ENCODE measurements at places on chromosomes 1 and 21.

DNA sequence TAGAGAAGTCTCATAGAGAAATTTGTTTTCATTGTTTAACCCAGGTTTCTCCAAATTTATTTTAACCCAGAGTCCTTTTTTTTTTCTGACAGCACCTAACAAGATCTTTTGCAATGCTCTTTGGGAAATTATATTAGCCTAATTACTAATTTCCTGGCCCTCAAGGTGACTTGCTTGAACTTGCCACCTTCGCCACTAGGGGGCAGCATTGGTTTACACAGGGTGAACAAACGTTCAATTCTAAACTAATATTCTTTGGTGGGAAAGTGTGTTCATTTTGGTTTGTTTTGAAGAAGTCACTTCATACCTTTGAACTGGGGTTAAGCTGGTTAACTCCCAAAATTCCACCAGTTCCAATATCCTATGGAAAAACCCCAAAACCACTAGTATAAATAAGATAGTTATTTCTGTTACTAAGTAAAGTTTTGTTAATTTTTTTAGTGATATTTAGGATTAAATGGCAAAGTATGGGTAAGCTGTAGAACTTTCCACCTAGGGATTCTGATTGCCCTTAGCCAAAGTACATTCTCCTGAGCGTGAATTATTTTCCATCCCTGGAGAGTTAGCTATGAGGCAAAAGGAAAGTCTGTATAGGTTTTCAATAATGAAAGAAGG lies 13.0 kb downstream of the CCDC190 start:
- peak; percentile 77 for DNase-seq

- no peak for DNase-seq
Measured at GRCh38 chr1:21270086-21270689, 20.1 kb downstream of the ECE1 start.

DNA sequence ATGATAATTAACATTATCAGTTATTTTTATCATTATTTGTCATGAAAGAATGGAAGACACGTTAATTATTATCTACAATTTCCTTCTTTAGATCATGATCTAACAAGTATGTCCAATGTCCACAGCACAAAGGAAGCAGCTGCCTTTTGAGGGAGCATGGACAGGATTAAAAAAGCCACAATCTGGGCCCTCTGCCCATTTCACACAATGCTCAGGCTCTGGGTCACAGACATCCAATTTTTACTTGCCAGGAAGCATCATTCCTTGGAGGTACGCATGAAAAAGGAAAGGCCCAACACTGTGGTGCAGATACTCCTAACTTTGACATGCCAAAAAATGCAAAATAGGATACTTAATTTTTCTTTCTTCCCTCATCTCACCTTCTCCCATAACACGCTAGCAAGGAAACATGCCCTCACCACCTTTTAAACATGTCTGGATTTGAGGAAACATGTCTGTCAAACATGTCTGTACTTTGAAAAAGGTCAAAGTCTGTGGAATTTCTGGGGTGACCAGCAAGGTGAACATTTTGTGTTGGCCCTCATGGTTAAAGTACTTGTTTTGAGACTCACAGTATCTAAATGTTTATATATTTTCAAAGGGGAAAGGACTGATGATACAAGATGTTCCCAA lies 40.0 kb downstream of the GADD45A start:
- DNase-seq = no peak

DNA sequence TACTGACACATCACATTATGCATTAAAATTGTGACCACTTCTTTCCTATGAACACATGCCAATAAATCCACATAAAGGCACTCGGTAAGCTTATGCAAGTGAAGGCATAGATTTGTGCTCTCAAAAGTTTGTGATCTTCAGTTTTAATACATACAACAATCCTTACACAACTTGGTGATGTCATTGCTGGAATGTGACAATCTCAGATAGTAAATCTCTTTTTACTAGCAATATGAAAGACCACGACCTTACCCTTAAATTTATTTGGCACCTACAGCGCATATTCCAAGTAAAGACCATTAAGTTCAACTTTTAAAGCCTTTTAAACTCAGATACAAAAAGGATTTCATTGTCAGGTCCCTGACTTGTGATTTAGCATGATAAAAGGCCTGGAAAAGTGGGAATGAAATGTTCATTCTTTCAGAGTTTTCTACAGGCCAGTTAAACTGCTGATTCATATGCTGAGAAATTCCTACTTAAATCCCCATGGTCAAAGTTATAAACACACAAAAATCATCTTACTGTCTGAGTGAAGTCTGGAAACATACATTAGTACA lies 157.4 kb downstream of the SIPA1L2 start:
- DNase-seq = no peak

- no peak for DNase-seq
Measured at GRCh38 chr21:19340303-19340702, 936.7 kb upstream of the TMPRSS15 start.

GRCh38 chr1:7422081-7422480 lies 349.0 kb upstream of the VAMP3 start:
- peak; percentile 40 for DNase-seq

GRCh38 chr1:54407404-54408146 lies 1.4 kb upstream of the SSBP3 start:
- DNase-seq = no peak

DNA sequence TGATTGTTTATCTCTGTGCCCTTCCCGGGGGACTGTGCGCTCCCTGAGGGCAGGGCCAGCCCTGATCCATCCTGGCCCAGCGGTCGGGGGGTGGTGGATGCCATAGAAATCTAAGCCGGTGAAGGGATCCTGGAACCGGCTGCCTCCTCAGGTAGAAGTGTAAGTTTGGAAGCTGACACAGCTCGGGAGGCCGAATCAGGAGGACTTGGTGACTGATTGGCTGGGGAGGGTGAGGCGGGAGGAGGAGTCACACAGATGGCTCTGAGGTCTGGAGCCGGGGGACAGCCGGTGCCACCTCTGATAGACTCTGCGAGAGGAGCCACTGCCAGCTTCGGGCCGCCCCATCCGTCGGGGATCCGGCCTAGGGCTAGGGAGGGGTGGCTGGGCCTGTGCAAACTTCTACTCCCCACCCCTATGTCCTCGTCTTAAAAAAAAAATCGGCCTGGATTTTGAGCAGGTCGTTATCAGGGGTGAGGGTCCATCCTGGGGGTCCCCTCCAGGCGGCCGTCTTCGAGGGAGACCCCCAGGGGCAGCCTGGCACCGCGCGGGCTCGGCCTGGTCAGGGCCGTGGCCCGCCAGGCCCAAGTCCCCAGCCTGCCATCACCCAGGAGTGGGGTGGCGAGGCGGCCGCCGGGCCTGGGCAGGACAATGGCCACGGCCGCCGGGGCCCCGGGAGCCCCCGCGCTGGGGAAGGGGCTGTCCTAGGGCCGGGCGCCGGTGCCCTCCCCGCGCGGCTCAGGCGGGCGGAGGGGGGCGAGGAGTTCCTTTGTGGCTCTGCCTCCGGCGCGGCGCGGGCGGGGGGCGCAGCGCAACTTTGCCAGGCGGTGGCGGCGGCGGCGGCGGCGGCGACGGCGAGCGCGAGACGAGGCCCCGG lies 708 bp upstream of the ZNF362 start:
- DNase-seq = no peak

- no peak for DNase-seq
Measured at GRCh38 chr1:178632653-178633052, 92.4 kb upstream of the RALGPS2 start.

DNA sequence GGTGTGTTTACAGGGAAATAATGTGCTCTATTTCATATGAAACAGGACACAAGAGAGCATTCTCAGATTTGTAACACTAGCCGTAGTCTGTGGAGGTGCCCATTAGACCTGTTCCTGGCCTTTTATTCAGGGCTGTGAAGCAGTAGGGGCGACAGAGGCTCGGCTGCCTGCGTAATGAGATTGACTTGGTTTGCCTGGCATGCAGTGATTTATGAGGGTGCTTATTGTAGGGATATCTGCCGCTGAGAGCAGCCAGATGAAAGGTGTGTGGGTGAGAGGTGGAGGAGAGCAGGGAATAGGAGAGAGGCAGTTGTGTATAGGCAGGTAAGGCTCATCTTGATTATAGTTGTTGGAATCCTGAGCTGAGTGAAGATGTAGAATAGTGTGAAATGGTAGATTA lies 51.3 kb downstream of the DNAJC6 start:
- no peak for DNase-seq

DNA sequence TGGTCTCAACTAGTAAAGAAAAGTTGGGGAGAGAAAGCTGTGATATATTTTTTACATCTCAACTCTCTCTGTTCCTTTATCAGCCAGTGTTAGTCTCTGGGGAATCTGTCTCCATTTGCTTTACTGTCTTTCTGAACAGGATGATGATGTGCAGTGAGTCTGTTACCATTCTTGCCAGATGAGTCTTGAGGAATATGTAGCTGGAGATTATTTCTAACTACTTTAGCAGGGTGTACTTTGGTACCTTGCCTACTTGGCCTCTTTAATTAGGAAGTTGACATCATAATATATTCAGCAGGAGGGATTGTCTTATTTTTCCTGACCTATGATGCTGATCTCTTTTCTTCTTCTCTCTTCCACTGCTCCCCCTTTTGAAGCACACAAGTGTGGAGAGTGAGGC lies 15.7 kb upstream of the HAX1 start:
- no peak for DNase-seq

DNA sequence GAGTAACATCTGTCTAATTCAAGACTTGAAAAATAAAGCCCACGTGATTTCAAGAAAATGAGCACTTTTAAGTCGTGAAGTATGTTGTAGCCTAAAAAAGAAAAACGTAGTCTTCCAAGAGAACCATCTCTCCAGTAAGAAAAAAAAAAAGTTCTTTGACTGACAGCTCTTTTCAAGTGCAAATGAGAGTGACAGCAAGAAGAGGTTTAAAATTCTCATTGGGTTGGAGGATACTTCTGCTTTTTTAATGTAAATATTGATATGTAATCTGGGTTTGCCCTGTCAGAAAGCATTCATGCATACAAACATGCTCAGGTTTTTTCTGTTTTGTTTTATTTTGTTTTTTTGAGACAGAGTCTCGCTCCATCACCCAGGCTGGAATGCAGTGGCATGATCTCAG lies 32.3 kb upstream of the PRDM2 start:
- no peak for DNase-seq

- no peak for DNase-seq
Measured at GRCh38 chr1:26542771-26543451, 13.3 kb downstream of the RPS6KA1 start.

GRCh38 chr1:186848509-186849130 lies 19.9 kb downstream of the PLA2G4A start:
- no peak for DNase-seq

GRCh38 chr1:86739648-86740509 lies 35.5 kb downstream of the SH3GLB1 start:
- no peak for DNase-seq

GRCh38 chr1:241157435-241157834 lies 199.6 kb downstream of the RGS7 start:
- no peak for DNase-seq

GRCh38 chr1:203796236-203796605 lies 798 bp downstream of the ZBED6 start:
- DNase-seq = no peak

DNA sequence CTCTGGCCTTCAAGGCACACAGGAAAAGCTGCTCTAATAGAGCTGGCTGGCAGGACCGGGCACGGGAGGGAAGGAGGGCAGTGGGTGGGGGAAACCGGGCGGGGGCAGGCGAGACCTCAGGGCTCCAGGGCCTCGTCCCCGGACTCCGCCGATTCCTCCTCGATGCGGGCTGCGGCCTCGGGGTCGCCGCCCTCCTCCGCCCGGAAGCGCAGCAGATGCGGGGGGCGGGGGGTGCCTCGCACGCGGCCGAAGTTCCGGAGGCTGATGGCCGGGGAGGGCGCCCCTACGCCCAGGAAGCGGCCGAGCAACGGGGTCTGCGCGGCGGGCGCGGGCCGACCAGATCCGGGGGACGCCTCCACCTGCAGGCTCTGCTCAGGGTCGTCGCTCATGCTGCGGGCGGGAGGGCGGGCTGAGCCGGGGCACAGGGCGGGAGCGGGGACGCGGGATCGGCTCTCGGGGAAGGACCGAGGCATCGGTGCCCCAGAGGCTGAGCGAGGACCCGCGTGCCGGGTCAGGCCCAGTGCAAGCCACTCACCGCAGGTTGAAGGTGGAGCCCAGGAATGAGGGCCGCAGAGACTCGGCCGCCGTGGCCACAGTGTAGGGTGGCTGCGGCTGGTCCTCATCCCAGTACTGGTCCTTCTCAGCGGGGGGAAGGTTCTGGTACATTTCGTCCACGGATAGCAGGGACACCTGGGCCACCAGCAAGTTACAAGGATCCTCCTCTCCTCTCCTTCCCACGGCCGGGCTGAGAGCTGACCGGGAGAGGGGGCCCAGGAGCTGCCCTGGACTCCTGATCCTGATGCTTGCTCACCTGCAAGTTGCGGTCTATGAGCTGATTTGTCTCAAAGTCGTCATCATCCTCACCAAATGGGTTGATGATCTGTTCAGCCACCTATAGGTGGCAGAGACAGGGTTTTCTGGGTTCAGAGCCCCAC lies 3.6 kb downstream of the BEST4 start:
- DNase-seq = no peak

- DNase-seq = no peak
Measured at GRCh38 chr1:103362348-103363007, 163.0 kb upstream of the RNPC3 start.

DNA sequence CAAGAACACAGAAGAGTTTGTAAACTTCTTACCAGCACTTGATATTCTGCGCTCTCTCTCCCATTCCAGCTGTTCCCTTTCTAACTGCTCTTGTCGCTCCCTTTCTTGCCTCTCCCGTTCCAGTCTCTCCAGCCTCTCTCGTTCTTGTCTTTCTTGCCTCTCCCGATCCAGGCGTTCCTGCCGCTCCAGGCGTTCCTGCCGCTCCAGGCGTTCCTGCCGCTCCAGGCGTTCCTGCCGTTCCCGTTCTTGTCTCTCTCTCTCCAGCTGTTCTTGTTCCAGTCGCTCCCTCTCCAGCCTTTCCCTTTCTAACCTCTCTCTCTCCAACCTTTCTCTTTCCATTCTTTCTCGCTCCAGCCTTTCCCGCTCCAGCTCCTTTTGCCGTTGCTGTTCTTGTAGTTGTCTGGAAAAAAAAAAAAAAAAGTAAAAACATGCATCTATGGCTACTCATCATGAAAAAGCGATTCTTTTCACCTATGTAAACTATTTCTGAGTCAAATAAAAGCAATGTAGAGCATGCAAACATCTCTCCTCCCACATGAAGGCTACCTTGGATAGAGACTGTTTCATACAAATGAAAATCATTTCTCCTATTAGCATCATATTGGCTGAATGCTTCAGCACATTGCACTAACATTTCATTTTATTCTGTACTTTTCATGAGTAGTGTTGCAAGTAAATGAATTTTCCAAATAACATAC lies 91.5 kb upstream of the LBR start:
- DNase-seq = no peak

GRCh38 chr1:78622548-78622947 lies 2.3 kb downstream of the IFI44L start:
- DNase-seq = no peak

GRCh38 chr1:42953182-42954180 lies 5.2 kb downstream of the SLC2A1 start:
- no peak for DNase-seq
